Mesothelial cell of epicardium (in vitro differentiated cells): ENCODE measurements at places on chromosomes 2 and 18. TPM values are rescaled to one million over a fixed set of nuclear protein-coding genes. Genes with fewer than 3 reads are reported as not detected.

GRCh38 chr2:195538937-195539336 is 118.1 kb upstream of the SLC39A10 start:
- no peak for DNase-seq

DNA sequence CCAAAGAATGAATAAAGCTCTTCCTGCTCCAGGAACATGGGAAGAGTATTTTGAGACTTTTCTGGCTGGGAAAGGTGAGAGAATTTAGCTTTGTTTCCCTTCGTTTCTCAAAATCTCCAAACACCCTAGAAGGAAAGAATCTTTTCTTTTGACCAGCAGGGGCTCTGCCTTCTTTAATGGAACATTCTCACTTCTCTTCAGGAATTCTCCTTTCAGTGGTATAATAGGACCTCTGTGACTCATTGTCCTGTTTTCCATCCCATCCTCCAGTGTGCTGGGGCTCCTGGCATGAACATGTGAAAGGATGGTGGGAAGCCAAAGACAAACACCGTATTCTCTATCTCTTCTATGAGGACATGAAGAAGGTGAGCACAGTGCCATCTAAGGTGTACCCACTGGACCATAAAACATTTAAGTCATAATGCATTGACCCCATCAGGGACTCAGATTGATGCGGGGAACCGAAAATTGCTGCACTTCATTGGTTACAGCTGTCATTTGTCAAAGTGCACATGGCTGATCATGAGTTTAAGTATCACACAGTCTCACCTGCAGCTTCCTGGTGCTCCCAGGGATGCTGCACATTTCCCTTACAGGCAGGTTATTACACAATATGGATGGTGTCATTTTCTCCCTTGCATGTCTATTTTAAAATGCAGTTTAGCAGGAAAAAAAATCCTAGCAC is 5.5 kb downstream of the SULT1C4 start:
- DNase-seq: no peak

- no peak for DNase-seq
Measured at GRCh38 chr2:8662239-8662879, 19.5 kb upstream of the ID2 start.

DNA sequence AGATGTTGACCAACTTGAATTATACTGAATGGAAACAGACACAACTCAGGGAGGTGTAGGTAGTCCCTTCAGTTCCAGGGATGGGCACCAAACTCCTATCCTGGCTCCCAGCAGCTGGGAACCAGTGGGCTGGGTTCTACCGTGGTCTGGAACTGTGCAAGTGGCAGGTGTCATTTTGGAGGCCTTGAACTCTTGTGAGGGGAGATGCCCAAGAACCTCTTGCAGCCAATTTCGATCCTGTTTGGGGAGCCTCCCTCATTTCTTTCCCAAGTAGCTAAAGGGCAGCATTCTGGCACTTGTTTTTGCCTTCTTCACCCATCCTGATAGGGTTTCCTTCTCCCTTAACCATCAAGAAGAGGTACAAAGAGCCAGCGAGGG is 200.2 kb downstream of the ANKRD30B start:
- DNase-seq: no peak

GRCh38 chr2:21427606-21428005 is 303.8 kb downstream of the TDRD15 start:
- no peak for DNase-seq

DNA sequence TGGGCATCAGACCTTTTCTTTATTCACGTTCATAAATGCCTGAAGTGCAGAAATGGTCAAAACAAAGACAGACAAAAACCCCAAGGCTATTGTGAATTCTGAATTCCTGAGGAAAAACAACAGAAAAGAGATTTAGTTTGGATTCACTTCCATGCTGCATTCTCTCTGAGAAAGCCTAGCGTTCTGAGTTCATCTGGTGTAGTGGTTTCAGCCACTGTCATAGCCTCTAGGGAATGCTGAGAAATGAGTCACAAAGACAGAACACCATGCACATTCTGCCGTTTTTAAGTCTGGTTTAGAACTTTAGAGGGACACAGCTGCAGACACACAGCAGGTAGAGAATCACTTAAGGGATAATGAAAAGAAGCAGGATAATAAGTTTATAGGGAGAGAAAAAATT is 93.8 kb downstream of the LRP1B start:
- DNase-seq: no peak

- no peak for DNase-seq
Measured at GRCh38 chr18:34592481-34592880, 117.6 kb upstream of the DTNA start.

- no peak for DNase-seq
Measured at GRCh38 chr18:60130284-60130683, 230.5 kb downstream of the PMAIP1 start.

DNA sequence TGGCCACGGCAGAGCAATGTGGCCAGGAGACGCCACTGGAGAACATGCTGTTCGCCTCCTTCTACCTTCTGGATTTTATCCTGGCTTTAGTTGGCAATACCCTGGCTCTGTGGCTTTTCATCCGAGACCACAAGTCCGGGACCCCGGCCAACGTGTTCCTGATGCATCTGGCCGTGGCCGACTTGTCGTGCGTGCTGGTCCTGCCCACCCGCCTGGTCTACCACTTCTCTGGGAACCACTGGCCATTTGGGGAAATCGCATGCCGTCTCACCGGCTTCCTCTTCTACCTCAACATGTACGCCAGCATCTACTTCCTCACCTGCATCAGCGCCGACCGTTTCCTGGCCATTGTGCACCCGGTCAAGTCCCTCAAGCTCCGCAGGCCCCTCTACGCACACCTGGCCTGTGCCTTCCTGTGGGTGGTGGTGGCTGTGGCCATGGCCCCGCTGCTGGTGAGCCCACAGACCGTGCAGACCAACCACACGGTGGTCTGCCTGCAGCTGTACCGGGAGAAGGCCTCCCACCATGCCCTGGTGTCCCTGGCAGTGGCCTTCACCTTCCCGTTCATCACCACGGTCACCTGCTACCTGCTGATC is 4.9 kb downstream of the GPR17 start:
- DNase-seq: no peak

GRCh38 chr2:217903859-217904613 is 98.8 kb downstream of the TNS1 start:
- DNase-seq: no peak

DNA sequence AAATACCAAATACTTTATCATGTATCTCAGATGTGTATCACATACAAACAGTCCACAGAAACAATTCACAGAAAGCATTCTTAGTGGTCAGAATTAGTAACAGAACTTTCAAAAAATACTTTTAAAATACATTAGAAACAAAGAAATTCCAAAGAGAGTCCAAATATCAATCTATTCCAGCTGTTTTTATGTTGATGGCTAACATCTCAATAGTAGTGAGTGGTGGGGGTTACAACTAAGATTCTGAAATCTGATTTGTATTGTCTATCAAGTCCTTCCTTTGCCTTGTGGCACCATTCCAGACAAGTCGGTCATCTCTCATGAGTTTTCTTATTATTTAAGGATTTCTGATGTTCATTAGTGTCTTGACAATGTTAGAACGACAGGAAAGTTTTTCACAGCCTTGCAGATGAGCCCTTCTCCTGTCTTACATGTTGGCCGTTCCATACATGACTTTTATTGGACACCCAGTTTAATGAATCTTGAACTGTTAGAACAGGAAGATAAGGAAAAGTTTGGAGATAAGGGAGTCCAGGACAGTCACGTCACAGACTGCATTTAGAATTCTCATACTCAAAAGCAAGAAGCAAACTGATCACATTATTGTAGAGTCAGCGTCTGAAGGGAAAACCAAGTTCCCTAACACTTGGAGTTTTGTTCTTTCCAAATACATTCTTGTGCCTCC is 410.3 kb downstream of the PID1 start:
- DNase-seq: no peak

- no peak for DNase-seq
Measured at GRCh38 chr2:180110469-180110868, 103.4 kb upstream of the CWC22 start.

- DNase-seq: no peak
Measured at GRCh38 chr2:84912984-84913383, 7.5 kb downstream of the TMSB10 start.

- DNase-seq: no peak
Measured at GRCh38 chr18:2794159-2794558, 52.6 kb upstream of the EMILIN2 start.

DAPL1 gene
- 0.71 TPM in 1 of 3 replicates, not detected in the others for total RNA-seq

MC5R gene
- not detected in 3 replicates for total RNA-seq

CFAP210 gene
- 0.36 to 0.58 TPM (median 0.38 TPM) in 3 replicates for total RNA-seq

ST8SIA5 gene
- 0.20 to 0.75 TPM (median 0.41 TPM) in 3 replicates for total RNA-seq
